ENCODE measurements at places on chromosomes 11 and 22. TPM values are rescaled to one million over a fixed set of nuclear protein-coding genes. Genes with fewer than 3 reads are reported as not detected.

Gene CBX7
- 13.6 TPM for total RNA-seq

Gene AIFM3
- 0.56 TPM for total RNA-seq

- DNase-seq: no peak
Measured at GRCh38 chr11:118870396-118871343, 13.0 kb upstream of the CXCR5 start.

GRCh38 chr11:12636871-12637410, 37.3 kb upstream of the TEAD1 start:
- no peak for DNase-seq

Gene TOMT
- not detected for total RNA-seq

DNA sequence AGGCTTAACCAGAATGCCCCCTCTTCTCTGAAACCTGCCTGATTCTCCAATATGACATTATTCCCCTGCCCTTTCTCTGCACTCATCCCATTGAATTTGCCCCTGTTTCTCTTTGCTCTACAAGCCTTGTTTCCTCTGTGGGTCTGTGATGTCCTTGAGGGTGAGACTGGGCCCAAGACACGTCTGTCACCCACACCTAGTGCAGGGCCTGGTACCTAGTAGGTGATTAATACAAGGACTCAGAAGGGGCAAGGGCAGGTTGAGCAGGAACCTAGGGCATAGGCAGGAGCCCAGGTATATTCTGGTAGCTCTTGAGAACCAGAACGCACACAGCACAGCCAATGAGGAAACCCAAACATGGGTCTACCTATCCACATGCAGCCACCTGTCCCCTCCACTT, 81.9 kb upstream of the HMGXB4 start:
- no peak for DNase-seq

DNA sequence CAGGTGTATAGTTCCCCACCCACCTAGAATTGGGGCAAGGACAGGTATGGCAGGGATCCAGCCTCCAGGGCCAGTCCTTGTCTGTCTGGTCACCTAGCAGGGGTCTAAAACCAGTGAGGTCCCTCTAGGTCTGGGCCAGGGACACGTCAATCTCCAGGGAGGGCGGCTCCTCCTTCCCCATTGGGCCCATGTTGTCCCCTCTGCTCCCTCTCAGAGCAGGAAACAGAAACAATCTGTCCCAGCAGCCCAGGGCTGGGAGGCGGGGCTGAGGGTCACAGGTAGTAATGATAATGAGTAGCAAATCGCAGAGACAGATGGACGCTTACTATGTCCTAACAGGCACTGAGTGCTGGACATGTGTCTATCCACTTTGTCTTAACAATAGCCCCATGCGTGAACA, 22.8 kb upstream of the SYT7 start:
- DNase-seq: no peak
